ENCODE measurements at places on chromosomes 7 and 10.

DNA sequence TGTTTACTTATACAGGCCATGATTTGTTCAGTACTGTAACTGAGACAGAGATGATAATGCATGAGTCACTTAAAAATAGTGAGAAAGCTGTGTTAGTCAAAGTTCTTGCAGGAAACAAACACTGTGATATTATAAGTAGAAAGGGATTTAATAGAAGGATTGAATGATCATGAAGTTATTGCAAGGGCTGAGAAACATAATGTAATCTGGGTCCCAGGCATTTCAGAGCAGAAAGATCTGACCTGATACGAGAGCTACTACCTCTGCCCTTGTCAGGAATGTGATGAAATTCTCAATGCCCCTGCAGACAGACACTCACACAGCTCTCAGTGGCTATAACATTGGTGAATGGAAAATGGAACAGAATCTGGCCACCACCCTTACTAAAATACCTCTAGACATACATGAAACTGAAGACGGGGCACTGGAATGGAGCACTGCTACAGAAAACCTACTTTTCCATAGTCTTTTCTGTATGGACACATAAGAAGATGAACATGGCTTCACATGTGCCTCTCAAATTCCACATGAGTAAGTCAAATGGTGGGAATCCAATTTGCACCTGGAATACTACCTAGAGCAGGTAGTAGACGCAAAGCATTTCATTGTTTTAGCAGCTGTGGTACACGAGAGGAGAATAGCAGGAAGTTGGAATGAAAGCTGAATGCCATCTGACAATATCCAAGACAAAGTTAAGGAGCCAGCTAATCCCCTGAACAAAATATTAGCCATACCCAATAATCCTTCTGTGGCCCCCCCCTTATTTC is 19.1 kb upstream of the VWDE start:
- DNase-seq = no peak

DNA sequence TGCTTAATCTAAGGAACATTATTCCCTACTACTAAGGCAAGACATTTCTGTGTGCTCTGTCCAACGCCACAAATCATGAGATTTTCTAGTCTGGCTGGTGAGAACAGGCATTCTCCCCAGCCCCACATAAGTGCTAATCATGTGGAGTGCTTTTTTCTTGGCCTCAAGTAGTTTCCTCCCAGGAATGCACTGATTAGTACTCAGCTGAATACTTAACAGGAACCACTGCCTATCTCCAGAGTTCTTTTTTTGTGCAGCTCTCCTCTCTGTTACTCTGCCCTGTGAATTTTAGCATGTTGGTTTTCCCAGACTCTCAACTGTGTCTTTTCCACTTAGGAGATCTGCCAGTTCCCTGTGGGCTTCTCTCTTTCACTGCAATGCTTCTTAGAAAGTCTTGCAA is 1098.5 kb upstream of the LRRTM3 start:
- no peak for DNase-seq

- DNase-seq = no peak
Measured at GRCh38 chr7:106327538-106328481, 43.0 kb upstream of the NAMPT start.

GRCh38 chr7:120586571-120586970 is 271.4 kb downstream of the TSPAN12 start:
- DNase-seq = no peak

GRCh38 chr10:60031183-60031582 is 124.8 kb upstream of the CCDC6 start:
- no peak for DNase-seq

DNA sequence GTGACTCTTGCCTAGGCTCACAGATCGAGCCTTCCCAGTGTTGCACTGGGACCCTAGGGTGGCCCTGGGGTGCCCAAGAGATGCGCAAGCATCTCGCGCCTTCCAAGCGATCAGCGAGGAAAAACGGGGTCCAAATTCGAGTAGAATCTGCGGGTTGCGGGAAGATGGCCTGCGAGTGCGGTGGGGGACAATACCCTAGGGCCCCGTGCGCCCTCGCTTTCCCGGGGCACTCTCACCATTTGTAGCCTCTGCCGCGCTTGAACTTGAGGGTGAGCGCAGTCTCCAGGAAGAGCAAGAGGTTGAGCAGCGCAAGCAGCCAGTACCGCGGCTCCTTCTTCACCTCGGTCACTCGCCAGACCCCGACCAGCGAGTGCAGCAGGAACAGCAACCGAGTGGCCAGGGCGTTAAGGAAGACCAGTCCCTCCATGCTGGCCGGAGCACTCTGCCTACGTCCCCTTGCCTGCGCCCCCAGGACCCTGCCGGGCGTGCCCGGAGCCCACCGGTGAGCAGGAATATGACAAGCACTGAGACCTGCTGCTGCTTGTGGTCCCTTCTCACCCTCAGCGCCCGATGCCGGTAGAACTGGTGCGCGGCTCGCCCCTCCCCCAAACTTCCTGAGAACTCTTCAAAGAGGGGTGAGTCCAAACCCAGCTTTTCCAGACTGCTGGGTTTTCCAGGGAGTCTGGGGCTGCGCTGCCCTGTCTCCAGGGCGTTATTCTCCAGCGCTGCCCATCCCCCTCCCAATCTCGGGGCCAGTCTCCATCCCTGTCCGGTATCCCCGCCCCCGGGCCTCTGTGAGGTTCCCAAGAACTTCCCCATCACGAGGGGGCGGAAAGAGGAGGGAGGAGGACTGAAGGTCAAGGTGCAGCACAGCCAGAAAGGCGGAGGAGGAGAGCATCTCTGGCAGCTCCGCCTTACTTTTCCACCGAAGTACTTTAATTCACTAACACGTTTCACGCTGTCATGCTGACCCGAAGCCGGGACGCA is at the start of gene TMEM26:
TMEM26 (minus strand) TSS at position 727 of the 987 bp plus-strand sequence; CDS start at position 427, 300 bp downstream.
- no peak for DNase-seq

DNA sequence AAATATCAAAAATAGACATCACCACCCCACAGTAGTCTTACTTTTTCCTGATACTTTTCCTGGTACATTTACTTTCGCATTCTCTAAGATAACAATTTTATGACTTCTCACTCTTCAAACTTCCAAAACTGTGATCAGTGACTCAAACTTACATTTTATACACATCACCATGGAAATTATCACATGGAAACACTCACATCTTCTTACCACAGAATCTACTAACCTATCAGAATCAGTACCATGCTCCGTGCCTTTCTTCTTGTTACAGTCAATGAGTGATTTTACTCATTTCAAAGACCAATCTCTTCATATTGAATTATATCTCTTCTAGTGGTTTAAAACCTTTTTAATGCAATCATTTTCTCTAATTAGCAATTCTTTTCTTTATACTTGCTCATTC is 120.3 kb downstream of the PTEN start:
- DNase-seq = no peak
